ENCODE measurements at places on chromosomes 2 and 18.

GRCh38 chr2:70613521-70613920 is 59.9 kb upstream of the TGFA start:
- no peak for DNase-seq

- no peak for DNase-seq
These were observed 12.3 kb downstream of the LIMS2 start for GRCh38 chr2:127662937-127663565.

DNA sequence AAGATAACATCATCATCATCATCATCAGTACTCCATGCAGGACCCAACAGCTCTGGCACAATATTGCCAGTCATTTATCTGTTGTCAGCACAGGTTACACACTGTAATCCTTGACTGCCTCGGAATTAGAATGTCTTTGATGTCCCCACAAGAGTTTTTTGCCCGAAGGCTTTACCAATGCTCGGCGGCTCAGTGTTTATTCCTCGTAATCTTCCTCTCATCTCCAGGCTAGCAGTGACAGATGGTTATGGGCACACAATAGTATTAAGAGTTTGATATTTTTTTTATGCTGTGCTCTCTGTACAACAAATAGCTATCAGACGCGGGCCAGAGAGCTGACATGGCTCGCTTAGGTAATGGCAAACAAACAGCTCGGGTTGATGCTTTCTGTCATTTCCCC is 515.2 kb downstream of the ZEB2 start:
- DNase-seq, result no peak

- peak; percentile 69 for DNase-seq
These were observed 68.1 kb upstream of the CSRNP3 start for GRCh38 chr2:165401285-165401852.

DNA sequence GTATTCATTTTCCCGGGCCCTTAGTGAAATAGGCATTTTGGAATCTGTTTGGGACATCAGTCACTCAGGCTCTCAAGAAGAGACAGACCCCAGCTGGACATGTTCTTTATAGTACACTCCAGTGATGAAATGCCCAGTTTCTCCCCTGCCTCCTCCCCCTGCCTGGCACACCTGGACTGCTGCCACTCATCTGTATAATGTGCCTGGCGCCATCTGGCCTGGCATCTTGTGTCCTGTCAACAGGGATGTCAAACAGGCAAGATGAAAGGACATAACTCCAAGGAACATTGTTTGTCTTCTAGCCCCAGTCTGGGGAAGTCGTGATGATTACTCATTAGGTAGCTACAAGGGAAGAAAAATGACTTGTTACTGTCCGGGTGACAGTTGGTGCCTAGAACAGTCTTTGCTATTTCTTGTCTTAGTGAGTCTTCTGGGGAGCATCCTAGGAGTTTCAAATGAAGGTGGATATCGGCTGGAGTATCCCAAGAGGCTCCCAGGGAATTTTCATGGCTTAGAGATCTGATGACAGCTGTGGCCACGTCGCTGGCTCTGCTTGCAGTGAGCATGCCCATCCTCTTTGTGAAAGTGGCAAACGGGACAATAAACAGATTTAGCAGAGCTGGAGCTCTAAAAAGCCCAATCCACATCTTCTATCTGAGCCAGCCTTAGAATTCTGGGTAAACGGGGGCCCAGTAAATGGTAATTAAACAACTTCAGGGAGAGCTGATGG is 153.6 kb downstream of the ALK start:
- DNase-seq, result no peak

DNA sequence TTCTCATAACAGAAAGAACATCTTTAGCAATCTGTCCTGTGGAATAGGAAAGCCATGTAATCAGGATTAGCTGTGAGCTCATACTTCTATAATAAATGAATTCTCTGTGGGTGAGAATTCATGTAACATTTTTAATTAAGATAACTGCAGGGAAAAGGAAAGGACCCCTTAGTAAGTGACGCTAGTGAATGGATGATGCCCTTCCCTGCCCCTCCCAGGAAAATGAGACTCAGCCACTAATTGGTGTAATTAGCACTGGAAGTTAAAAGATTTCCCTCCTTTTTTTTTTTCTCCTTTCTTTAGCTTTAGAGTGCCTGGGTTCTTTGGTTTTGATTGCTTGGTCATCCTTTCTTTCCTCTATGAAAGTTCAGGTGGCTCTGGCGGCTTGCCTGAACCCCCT is 90.3 kb downstream of the VWA3B start:
- DNase-seq, result no peak

- DNase-seq, result no peak
These were observed 165.2 kb downstream of the SH3BP4 start for GRCh38 chr2:235116885-235117492.

GRCh38 chr2:98012561-98012991 is 16.8 kb upstream of the TMEM131 start:
- no peak for DNase-seq
